ENCODE measurements at places on chromosomes 7 and 10.
A peak's percentile ranks its signal among the peaks of the same experiment; 100 is the strongest.

- no peak for DNase-seq
Measured at GRCh38 chr10:34723750-34724149, 91.3 kb downstream of the PARD3 start.

DNA sequence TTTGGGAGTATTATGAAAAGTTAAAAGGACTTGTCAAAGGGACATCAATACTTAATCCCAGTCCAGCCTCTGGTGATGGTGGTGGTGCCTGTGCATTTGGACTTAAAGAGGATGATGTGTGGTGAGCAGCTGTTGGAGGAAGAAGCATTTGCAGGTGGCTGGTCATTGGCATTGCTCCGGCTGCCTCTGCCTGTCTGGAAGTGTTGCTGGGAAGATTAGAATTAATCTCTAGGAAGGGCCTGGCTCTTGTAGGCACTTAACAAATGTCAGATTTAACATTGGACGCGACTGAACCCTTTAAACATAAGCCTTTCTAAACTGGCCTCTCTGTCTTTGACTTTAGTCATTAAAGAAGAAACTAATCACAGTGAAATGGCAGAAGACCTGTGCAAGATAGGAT, 58.8 kb downstream of the FIGNL1 start:
- no peak for DNase-seq

- DNase-seq: no peak
Measured at GRCh38 chr10:98533746-98534445, 87.2 kb upstream of the HPS1 start.

DNA sequence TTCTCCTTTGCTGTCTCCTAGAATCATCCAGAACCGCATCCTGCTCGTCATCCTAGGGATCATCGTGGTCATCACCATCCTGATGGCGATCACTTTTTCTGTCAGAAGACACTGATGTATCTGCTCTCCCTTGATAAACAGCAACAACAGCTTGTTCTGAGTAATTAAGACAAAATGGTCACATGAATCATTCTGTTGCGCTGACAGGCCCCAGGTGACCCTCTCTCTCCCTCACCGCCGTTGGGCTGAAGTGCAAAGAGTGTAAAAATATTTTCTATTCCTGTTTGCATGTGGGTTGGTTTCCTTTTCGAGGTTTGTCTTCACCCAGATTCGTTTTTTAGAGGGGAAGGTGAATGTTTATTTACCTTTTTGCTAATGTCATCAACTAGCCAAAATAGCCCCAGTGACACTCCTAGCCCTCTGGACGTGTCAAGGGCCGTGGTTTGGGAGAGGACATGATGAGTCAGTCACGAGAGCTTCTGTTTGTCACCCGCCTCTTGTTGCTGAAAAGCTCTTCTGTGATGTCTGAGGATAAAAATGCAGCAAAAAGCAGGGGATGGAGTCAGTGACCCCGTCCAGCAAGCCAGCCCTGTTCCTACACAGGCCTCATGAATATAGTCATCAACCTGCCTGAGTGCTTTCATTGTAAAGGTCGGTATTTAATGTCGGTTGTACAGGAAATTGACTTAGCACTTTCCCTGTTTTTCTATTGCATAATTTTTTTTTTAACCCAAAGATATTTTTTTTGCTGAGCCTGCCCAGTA, 134.6 kb upstream of the TCF7L2 start:
- DNase-seq: no peak

DNA sequence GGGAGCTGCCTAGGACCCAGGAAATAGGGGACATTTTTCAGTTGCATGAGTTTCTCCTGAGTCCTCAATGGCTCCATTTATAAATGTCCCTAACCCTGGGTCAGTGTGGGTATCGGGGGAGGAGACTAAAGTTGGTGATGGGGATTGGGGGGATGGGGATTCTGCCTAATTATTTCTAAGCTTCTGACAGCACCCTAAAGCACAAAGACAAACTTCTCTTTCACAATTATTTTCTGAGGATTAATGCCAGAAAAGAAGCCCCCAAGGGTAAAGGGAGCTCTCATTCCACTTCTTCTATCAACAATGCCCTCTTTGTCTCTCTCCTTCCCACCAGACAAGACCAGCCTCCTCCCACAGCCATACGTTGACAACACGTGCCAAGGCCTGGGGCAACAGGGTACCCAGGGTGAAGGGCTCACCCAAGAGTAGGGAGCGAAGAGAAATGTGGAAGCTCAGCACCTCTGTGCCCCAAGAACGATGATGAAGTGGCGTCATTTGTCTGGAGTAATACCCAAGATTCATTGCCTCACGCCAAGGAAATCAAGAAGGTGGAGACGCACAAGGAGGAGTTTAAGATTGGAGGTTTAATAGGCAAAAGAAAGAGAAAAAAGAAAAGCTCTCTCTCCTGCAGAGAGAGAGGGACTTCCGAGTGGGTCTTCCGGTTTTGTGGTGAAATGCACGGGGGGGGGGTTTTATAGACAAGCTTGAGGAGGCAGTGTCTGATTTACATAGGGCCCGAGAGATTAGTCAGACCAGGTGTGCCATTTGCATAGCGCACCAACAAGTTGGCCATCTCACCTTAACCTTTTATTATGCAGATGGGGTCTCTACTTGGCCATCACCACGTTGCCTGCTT, 14.4 kb upstream of the GJC3 start:
- no peak for DNase-seq

DNA sequence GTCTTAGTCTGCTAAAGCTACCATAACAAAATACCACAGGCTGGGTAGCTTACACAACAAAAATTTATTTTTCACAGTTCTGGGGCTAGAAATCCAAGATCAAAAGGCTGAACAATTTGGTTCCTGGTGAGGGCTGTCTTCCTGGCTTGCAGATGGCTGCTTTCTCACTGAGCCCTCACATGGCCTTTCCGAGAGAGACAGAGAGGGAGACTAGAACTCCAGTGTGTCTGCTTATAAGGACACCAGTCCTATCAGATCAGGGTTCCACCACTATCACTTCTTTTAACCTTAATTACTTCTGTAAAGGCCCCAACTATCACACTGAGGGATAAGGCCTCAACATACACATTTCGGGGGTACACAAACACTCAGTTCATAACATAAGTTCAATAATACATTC, 527.4 kb upstream of the VSTM2A start:
- no peak for DNase-seq

DNA sequence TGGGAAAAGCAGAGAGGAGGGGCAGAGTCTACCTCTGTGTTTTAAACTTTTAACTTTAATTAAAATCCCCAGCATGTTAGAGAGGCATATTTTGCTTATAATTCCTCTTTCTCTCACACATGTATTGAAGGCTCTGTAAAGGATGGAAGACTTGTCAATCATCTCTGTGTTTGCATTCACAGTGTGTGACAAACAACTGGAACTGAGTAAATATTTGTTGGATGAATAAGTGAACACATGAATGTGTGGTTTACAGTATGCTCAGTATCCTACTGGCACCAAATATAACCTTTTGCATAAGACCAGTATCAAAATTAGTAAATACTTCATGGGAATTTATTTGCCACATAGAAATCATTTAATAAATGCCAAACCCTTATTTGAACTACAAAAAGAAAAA, 829.0 kb downstream of the GRID1 start:
- no peak for DNase-seq

DNA sequence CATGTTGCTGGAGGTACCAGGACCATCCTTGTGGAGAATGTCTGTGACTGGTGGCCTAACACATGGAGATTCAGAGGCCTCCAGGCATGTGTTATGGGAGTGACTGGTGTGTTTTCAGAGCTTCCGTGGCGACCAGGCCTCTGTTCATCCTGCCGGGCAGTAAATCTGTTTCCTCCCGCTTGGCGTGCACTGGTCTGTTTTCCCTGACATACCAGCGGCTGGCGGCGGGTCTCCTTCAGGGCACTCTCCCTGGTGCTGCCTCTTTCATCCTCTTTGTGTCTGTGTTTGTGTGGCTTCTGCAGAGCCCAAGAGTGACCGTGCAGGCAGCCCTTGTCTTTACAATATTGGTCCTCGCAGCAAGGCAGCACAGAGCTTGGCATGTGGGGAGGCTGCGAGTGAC, 385.1 kb upstream of the MKI67 start:
- no peak for DNase-seq

GRCh38 chr7:1401011-1401410, 58.3 kb downstream of the MICALL2 start:
- no peak for DNase-seq

DNA sequence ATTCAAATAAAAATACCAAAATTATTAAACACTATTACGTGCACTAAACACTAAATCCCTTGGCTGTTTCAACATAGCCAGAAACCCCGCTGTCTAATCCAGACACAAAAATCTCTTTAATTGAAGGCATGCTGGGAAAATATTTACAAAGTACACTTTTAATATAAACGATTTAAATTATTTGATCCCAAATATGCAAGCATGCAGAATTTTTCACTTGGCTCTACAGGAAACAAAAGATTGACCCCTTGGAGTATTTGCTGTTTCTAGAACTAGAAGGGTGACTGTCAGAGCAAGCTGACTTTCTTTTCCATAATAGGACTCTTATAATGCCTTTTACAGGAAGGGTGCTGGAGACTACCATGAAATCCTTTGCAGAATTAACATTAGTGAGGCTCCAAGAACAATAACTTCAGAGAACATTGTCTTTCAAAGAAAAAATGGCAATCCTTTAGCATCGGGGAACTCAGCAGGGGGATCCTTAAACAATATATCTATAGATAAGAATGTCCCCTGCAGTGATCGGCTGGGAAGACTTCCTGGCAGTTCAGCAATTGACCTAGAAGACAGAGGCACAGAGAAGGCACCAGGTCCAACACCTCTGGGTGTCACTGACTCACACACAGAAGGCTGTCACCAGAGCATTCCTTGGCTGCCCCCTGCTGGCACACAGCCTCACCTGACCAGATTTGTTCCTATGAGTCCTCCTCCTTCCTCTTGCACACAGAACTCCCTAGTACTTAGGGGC, 55.8 kb upstream of the MRLN start:
- DNase-seq: no peak

GRCh38 chr10:29951441-29951931, 107.9 kb downstream of the JCAD start:
- DNase-seq: no peak

- no peak for DNase-seq
Measured at GRCh38 chr7:127786184-127786583, 134.2 kb downstream of the SND1 start.

- peak; percentile 61 for DNase-seq
Measured at GRCh38 chr7:139767561-139767982, 10.2 kb downstream of the HIPK2 start.

DNA sequence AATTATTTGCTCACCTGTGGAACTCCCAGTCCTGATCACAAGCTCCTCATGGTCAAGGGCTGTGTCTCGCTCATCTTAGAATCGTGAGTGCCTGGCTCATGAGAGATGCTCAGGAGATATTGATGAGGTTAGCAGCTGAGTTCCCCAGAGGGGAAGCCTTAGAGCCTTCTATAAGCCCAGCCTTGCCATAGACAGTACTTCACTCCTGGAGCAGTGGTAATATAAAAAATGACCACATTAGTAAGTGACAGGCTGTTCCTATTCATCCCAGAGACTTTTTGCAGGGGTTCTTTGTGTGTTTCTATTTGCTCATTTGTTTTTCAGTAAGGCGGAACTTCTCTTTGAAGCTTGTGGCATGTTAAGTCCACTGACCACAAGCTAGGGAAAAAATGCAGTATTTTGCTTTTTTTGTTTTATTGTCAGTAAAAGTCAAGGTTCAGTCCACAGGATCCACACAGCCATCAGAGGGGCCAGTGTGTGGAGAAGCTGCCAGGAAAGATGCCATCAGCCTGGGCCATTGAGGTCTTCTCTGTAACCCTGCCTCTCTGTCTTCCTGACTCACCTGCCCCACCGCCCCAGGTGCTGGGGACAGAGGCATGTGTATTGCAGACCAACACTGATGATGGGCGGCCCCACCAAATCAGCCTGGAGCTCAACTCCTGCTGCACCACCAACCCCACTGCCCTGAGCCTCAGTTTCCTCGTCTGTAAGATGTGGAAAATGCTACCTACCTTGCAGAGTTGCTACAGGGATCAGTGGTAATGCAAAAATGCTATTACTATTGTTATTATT, 36.4 kb upstream of the JCAD start:
- no peak for DNase-seq

- no peak for DNase-seq
Measured at GRCh38 chr10:47164800-47165128, 135.2 kb upstream of the GDF10 start.

GRCh38 chr10:54434782-54435181, 366.2 kb downstream of the PCDH15 start:
- no peak for DNase-seq

GRCh38 chr10:80437227-80437626, 16.9 kb upstream of the TSPAN14 start:
- no peak for DNase-seq

DNA sequence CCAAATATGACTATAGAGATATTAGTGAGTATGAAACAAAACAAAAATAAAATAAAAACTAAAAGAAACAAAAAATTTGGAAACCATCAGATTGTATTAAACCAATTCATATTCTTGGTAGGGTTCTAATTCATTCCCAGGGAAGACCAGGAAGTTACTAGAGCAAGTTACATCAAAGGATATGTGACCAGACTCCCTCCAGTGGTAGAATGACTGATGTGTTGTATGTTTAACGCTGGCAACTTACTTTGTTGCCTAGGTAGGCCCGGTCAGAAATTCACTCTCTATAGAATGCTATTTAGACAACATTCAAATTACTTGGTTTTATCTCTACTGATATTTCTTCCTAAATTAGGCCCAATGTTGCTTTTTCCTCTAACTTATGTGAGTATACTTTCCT, 5.2 kb downstream of the PHYHIPL start:
- no peak for DNase-seq

GRCh38 chr7:108684629-108685028, 115.0 kb downstream of the DNAJB9 start:
- no peak for DNase-seq

DNA sequence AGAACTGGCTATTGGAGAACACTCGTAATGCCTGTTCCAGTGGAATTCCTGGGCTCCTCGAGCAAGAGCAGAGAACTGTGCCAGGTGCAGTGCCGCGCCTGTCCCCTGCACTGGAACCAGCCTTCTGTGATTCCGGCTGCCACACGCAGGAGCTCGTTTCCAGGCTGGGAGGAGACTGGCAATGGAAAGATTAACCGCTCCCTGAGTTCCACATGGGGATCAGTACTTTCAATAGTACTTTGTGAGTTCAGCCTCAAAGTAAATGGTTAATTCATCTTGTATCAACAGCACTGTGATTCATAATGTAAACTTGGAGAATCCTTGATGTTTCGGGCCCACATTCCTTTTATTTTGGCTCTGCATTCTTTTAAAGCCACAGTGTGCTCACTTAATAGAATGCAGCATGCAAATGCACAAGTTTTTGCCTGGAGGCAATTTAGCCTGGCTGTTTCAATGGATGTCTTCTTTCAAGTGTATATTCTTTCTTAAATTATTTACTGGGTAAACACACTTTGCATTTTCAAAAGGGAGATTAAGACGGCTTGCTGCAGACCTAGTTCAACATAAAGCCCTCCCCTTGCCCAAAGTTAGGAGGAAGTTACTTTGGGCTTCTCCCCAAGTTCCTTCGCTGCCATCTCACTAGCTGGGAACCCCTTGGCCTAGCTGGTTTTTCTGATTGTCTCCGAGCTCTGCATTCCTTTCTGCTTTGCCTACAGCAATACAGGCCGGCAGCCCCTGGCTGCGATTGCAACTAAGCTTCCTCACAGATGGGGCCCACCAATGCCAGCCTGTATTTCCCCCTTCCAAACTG, 138.1 kb upstream of the TCF7L2 start:
- no peak for DNase-seq

All from central memory CD4-positive, alpha-beta T cell (primary cell).